ENCODE measurements at places on chromosomes 12 and 14. TPM values are rescaled to one million over a fixed set of nuclear protein-coding genes. Genes with fewer than 3 reads are reported as not detected.

The NPAS3 gene
- 12.0 TPM for total RNA-seq

The RDH11 gene
- 98.0 TPM for total RNA-seq

The DCN gene
- total RNA-seq, result 932 TPM

The CLEC2D gene
- total RNA-seq, result 17.5 TPM

The TWF1 gene
- 93.8 TPM for total RNA-seq

The P2RX7 gene
- 4.0 TPM for total RNA-seq

The SLC6A15 gene
- 71.4 TPM for total RNA-seq

The ACSM4 gene
- not detected for total RNA-seq

The C14orf132 gene
- total RNA-seq, result 69.9 TPM

The SOAT2 gene
- total RNA-seq, result 0.44 TPM

The GALNT9 gene
- 10.7 TPM for total RNA-seq

The AQP5 gene
- total RNA-seq, result 82.5 TPM

The ACVRL1 gene
- 47.7 TPM for total RNA-seq

The MYH7 gene
- total RNA-seq, result 69.1 TPM

The CLEC4C gene
- total RNA-seq, result not detected

The DNAI7 gene
- total RNA-seq, result 7.8 TPM

The CACNA2D4 gene
- total RNA-seq, result 49.8 TPM

The HCAR1 gene
- total RNA-seq, result 0.99 TPM

The AKAP5 gene
- total RNA-seq, result 3.8 TPM

The KCNH3 gene
- 0.93 TPM for total RNA-seq

The DENND5B gene
- 61.6 TPM for total RNA-seq

The NEUROD4 gene
- total RNA-seq, result 367 TPM

The ITGB7 gene
- 2.9 TPM for total RNA-seq

The GALNT6 gene
- total RNA-seq, result 7.5 TPM

The CYP46A1 gene
- 5.4 TPM for total RNA-seq

The TCL1A gene
- total RNA-seq, result not detected

The DDX11 gene
- 38.4 TPM for total RNA-seq

The CCDC175 gene
- 8.6 TPM for total RNA-seq

The PKP2 gene
- 24.0 TPM for total RNA-seq

The FOXM1 gene
- 3.8 TPM for total RNA-seq

The INHBE gene
- total RNA-seq, result not detected

The RPGRIP1 gene
- total RNA-seq, result 32.9 TPM

The RIC8B gene
- total RNA-seq, result 32.9 TPM

The RHOJ gene
- total RNA-seq, result 13.7 TPM

The IFT81 gene
- 54.5 TPM for total RNA-seq

The SLC7A8 gene
- total RNA-seq, result 36.9 TPM

The KLRC1 gene
- 0.27 TPM for total RNA-seq

The MYBPC1 gene
- 226 TPM for total RNA-seq

The NRL gene
- 394 TPM for total RNA-seq

The ZNF891 gene
- 9.5 TPM for total RNA-seq

The NFATC4 gene
- 67.8 TPM for total RNA-seq

The THTPA gene
- 21.6 TPM for total RNA-seq

The AKAP3 gene
- total RNA-seq, result 0.99 TPM

Data from camera-type eye (tissue), 1 donor.